ENCODE measurements at places on chromosomes 16 and 17. TPM values are rescaled to one million over a fixed set of nuclear protein-coding genes. Genes with fewer than 3 reads are reported as not detected.

Gene CMTM2
- not detected for total RNA-seq

Gene EFTUD2
- total RNA-seq = 74.8 TPM

Gene MLYCD
- total RNA-seq = 5.5 TPM

Gene SCO1
- total RNA-seq = 54.7 TPM

Gene SLC47A1
- total RNA-seq = 1.0 TPM

Data from colonic mucosa (tissue), 4 donors.